ENCODE measurements at places on chromosomes 12 and 14. TPM values are rescaled to one million over a fixed set of nuclear protein-coding genes. Genes with fewer than 3 reads are reported as not detected.

The PMCH gene
- 4.0 TPM for polyA plus RNA-seq

The RASAL1 gene
- polyA plus RNA-seq: not detected

The APOLD1 gene
- polyA plus RNA-seq: 3.1 TPM

The CELA1 gene
- polyA plus RNA-seq: 1.7 TPM

The CRADD gene
- 22.0 TPM for polyA plus RNA-seq

The LMNTD1 gene
- not detected for polyA plus RNA-seq

The COL2A1 gene
- polyA plus RNA-seq: not detected

The KLHDC1 gene
- 1.2 TPM for polyA plus RNA-seq

The A2ML1 gene
- polyA plus RNA-seq: not detected

The INHBE gene
- not detected for polyA plus RNA-seq

The AVPR1A gene
- polyA plus RNA-seq: not detected

The ACRBP gene
- polyA plus RNA-seq: 0.41 TPM

The PPP4R4 gene
- polyA plus RNA-seq: 0.69 TPM

The FGF23 gene
- not detected for polyA plus RNA-seq

The KRT76 gene
- polyA plus RNA-seq: not detected

The STYK1 gene
- polyA plus RNA-seq: not detected

All from CD4-positive, CD25-positive, alpha-beta regulatory T cell (primary cell).